Hypothalamus (tissue), 51 donors: ENCODE measurements at places on chromosomes 12 and 14.

- no peak for DNase-seq
Measured at GRCh38 chr12:132489078-132489601, 811 bp upstream of the FBRSL1 start.

GRCh38 chr12:74415633-74416032 lies 122.0 kb upstream of the ATXN7L3B start:
- no peak for DNase-seq

DNA sequence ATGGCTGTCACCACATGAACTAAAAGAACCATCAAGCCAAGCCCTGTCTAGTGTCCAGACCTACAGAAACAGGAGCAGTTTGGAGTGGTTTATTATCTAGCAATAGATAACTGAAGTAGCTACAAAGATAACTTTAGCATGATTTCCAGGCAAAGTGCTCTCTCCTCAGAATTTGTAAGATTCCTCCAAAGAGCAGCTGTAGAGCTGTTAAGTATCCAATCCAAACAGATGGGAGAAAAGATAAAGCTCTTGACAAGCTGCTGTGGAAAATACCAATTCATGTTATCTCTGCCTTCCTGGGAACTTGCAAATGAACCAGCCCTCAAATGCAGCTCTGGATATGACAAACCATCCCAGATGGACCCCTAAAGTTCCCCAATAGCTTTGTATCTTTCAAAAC lies 78.9 kb upstream of the RESF1 start:
- DNase-seq: no peak

DNA sequence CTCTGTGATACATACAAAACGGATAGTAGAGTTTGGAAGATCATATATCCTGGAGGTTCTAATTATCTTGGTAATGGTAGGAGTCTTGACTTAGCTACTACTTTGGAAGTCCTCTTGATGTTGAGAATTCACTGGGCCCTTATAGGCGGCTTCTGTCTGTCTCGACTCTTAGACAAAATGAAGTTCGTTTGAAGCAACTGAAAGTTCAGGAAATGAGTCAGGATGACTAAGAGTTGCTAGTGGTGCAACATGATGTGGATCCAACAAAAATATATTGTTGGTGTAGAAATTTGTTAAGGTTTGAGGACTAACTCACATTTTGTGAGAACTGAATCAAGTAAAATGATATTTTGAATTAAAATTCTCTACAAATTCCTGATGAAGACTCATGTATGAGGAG lies 272.7 kb downstream of the AEBP2 start:
- no peak for DNase-seq

GRCh38 chr14:64698903-64699302 lies 5.3 kb upstream of the PLEKHG3 start:
- DNase-seq: no peak

- DNase-seq: no peak
Measured at GRCh38 chr12:103422746-103423515, 72.8 kb downstream of the C12orf42 start.

DNA sequence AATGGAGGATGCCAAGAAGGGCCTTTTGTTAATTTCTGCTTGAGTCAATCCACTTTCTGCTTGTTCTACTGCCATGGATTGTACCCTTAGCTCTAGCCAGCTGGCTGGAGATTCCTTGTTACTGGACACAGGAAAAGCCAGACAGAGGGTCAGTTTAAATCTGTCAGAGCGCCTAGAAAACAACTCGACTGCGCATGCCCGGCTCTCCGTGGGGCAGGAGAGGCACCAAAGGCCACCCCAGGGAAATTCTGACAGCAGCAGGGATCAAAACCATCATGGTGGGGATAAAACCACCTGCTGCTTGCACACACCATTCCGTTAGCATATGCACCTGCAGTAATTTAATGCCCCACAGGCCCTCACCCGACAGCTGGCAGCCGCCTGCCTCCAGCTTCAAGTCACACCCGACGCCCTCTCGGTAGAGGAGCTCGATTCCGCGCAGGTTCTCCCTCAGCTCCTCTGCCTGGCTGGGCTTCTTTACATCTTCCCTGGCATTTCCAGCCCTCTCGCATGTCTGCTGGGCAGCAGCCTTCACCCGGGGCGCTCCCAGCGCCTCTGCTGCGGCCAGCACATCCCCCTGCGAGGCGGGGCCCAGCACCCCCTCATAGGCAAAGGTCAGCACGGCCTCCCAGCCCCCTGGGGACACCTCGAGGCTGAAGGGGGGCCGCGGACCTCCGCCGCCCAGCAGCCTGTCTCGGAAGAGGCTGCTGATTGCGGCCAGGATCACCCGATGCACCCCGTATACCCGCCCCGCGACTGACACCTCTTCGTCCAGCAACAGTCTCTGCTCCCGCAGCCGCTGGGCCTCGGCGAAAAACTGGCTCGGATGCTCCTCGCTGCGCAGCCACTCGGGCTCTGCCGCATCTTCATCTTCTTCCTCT lies 1.0 kb downstream of the KLHL33 start:
- peak; percentile 78 for DNase-seq

GRCh38 chr12:10027721-10028120 lies 2.8 kb upstream of the CLEC9A start:
- no peak for DNase-seq

DNA sequence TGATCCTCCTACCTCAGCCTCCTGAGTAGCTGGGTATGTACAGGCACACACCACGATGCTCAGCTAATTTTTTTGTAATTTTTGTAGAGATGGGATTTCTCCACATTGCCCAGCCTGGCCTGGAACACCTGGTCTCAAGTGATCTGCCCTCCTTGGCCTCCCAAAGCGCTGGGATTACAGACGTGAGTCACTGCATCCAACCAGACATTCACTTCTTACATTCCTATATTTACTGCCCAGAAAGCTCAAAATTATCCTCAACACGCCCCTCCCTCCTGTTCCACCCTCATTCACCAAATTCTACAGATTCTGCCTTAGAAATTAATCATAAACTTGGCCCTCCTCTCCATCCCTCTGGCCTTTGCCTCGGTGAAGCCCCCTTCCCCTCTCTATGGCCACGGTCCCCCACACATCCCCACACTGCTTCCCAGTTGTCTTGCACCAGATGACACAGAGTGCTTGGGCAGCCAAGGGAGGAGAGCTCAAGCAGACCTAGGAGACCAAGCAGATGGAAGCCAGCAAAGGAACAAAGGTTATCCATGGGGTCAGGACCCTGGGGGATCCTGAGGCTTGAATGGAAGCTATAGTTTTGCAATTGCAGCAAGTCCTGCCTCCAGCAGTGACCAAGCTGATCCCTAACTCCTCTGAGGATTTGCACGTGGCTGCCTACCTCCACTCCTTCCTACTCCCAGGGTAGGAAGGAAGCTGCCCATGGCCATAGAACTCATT lies 213.2 kb upstream of the FOXN3 start:
- DNase-seq: no peak

DNA sequence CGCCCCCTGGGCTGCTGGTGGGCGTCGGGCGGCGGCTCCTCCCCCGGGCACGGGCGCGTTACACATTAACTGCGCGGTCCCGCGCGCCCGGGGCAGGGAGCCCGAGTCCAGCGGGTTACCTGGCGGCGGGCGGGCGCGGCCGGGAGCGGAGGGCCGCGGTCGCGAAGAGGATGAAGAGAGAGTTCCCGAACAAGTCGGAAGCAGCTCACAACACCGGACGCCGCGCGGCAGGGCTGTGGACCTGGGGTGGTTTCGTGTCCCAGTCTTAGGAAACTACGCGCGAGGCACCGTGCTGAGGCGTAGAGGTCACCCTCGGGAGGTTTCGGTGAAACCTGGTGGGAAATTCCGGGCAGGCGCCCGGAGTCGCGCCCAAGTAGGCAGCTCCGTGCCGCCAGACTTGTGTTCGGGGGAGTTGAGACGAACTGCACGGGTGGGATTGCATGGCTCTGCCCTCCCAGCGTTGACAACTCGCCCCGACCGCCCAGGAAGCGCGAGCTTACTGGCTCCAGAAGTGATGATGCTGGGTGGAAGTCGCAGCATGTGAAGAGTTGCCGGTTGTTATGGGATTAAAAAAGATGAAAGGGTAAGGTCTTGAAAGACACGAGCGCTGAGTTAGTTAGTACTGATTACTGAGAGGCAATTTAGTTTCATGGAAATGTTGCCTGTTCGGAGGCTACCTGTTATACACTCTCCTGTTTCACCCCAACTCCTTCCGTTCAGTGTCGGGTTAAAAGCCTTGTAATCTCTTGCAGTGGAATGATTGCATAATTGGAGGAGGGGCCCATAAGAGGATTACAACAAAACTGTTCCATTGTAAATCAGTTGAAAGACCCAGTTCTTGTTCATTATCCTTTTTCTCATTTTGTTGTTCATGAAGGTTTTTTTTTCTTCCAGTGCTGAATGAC lies 879 bp downstream of the RAB3IP start:
- DNase-seq: peak; percentile 28

- DNase-seq: no peak
Measured at GRCh38 chr12:128276471-128276870, 9.5 kb downstream of the TMEM132C start.

DNA sequence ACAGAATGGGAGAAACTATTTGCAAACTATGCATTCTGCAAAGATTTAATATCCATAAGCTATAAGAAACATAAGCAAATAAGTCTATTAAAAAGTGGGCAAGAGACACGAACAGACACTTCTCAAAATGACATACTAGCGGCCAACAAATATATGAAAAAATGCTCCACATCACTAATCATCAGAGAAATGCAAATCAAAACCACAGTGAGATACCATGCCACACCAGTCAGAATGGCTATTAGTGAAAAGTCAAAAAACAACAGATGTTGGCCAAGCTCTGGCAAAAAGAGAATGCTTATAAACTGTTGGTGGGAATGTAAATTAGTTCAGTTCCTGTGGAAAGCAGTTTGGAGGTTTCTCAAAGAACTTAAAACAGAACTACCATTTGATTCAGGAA lies 121.3 kb downstream of the KCNMB4 start:
- no peak for DNase-seq

DNA sequence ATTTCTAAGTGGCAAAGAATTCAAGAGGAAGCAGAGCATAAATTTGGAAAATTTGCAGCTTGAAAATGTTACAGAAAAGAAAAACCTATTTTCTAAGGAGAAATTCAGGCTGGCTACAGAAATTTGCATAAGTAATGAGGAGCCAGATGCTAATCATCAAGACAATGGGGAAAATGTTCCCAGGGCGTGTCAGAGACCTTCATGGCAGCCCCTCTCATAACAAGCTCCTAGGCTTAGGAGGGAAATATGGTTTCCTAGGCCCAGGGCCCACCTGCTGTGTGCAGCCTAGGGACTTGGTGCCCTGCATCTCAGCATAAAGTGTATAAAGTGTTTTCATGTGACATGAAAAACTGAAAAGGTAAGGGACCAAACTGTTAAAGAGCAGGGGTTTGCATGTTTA lies 1796.3 kb upstream of the FLRT2 start:
- no peak for DNase-seq

DNA sequence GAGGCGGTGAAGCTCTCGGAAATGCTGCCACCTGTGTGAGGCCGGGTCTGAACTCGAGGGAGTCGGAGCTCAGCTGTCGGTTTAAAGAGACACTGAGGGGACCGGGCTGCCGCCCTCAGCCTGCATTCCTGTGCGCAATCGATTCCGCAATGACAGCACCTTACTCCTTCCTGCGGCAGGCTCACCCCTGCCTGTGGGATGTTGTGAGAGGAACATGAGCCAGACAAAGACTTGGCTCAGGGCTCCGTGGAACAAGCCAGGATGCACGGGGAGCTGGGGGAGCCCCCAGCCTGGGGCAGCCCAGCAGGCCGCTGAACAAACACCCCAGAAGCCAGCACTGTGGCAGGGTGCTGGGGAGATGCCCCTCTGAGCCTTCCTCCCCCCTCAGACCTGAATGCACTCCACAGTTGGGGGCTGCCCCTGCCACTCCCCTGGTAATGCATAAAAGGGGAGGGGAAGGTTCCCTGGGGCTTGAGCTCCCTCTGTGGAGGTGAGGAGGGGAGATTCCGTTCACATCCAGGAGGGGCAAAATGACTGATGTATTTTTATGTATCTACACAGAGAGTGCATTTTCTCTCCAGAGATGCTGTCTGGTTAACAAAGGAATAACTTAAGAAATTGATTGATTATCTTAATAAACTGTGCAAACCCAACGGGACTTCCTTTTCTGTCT lies 20.6 kb downstream of the RFLNA start:
- DNase-seq: no peak

DNA sequence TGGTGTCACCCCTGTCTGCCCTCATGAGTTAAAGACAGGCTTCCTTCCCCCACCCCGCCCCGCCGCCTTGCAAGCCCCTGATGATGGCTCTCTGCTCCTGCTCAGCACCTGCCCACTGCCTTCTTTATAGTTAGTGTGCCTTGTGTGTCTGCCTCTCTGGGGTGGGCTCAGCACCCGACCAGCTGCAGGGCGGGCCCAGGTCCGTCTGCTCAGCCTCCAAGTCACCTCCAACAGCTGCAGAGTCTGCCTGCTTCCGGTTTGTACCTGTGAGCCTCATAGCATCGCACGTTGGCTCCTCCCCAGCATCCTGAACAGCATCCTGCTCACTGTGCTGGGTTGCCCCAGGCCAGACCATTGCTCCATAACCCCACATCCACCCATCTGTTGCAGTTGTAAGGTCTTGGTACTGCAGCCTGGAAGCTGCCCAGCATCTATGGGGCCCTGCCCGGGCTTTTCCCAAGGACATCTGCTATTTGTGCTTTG lies 3.5 kb downstream of the TGFB3 start:
- no peak for DNase-seq

DNA sequence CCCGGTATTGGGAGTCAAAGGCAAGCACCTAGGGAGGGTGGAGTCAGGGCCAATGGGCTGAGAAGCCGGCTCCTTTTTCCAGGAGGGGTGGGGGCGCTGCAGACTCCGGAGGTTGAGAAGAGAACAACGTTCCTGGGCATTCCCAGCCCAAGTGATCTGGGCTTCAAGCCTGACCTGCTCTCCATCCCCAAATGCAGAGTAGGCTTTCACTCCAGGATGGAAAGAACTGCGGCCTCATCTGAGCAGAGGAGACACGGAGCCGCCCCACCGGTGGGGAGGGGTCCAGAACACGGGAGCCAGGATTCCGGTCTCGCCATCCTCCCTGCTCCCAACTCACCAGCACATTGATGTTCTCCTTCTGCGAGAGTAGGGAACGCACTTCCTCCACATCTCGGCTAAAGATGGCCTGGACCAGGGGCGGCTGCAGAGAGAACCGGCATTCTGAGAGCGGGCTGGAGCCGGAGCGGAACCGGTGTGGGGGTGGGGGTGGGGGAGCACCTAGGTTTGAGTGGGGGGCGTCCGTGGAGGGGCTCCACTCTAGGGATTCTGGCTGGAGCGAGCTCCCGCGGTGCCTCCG lies 605 bp downstream of the ANKRD52 start:
- DNase-seq: no peak

DNA sequence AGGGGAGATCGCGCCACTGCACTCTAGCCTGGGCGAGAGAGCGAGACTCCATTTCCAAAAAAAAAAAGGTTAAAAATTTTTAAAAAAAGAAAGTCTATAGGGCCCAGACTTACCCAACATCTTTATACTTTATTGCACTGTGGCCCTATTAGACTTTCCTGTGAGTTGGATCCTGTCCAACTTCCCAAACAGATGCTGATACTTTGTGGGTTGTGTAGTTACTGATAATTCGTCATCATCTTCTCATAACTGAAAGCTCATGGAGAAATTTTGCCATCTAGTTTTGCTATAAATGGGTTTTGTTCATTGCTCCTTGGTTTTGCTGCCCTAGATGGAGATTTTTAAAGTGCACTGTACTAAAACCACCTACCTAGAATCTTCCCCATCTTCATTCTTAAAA lies 31.1 kb downstream of the APOBEC1 start:
- DNase-seq: no peak

GRCh38 chr12:96810057-96810456 lies 97.0 kb upstream of the NEDD1 start:
- no peak for DNase-seq
